ENCODE measurements at places on chromosomes 11 and 22.

DNA sequence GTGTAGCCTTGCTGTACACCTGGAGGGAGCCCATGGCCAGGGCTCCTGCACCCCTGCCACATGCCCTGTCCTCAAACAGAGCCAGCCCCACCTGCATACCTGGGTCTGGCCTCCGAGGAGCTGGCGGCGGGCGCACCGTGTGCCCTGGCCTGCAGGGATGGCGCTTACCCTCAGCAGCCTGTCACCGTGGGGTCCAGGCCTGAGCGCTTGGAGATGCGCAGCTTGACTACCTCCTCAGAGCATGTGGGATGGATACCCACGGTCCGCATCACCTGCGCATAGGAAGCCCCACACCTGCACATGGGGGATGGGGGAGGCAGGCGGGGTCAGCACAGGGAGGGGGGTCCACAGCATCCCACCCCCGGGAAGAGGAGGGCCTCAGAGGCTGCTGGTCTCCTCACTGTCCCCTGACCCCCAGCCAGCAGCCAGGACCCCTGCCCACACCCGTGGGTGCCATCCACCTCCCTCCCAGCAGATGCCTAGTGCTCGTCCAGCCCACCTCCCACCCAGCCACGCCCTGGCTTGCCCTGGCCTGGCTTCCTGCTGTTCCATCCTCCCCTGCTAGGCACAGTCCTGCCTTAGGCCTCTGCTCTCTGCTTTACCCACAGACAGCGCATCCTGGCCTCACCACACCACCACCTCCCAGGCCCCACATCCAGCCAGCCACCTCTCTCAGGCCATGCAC is 22.4 kb upstream of the GNB1L start:
- no peak for DNase-seq

DNA sequence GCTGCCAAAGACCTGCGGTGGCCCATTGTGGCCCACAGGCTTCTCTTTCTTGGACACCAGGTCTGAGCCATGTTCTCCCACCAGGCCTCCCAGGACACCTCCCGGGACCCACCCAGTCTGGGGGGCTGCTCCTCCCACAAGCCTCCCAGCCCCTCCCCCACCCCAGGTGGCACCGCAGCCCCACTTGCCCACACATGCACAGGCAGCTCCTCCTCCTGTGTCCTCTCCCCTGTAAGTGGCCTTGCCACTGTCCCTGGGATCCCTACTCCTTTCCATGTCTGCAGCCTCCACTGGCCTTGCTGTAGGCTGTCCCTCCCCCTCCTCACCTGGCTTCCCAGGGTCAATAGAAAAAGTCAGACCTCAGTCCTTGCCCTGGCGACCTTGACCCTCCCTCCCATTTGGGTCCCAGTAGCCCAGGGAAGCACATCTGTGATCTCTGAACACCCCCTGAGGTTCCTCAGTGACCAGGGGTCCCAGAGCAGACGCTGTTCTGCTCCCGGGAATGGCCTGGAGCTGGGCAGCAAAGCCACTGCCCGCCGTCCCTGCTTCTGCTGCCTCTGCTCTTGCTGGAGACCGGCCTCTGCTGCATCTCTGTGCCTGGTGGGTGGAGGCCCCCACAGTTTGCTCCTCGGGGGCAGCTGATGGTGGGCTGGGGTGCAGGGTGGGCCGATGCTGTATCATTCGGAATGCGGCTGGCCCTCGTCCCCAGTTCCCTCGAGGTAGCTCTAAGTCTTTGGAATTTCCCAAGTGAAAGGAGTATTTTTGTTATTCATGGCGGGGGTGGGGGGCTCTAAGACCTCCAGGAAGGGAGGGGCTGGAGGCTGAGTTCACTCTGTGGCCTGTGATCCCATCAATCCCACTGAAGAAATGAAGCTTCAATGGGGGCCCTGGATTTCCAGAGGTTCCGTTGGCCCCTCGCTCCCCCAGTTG is 43.6 kb downstream of the ARHGAP8 start:
- no peak for DNase-seq

DNA sequence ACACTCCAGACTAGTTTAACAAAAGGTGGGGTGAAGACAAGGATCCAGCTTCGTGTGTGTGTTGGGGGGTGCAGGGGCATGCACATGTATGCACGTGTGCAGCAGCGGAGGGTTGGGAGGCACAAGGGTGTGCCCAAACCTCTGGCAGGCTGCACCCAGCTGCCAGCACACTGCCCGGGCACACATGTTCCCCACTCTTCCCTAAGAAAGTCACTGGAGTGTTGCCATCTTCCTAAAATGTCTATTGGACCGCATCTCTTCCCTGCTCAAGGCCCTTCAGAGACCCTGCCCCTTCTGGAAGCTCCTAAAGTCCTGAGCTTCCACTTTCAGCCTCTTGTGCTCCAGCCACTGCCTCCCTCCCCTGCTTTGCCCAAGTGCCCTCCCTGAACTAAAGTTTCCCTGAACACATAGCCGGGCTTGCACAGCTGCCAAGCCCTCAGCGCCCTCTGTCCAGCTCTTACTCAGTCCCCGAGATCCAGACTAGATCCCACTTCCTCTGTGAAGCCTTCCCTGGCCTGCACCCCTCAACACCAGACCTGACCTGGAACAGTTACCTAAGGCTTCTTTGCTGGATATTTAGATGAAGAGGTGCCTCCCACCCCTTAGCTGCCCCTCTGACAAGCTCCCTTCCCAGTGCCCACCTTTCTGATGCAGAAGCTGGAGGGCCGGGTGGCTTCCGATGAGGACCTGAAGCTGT is 6.0 kb downstream of the CFL1 start:
- no peak for DNase-seq

GRCh38 chr11:29606330-29607031 is 410.3 kb downstream of the KCNA4 start:
- no peak for DNase-seq

GRCh38 chr11:17423533-17424310 is 35.3 kb upstream of the KCNJ11 start:
- peak; percentile 10 for DNase-seq

DNA sequence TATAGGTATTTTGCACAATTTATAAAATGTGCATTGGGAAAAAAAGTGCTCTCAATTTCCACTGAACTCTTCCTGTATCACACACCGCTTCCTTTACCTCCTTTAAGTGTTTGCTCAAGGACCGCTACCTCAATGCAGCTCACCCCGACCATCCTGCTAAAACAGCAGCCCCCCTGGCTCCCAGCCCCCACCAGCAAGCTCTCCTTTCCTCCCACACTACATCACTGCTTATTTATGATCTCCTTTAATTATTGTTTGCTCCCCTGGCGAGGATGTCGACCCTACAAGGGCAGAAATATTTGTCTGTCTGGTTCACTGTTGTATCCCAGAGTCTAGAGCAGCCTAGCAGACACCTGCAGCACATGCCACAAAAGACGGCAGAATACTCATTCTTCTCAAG is 10.0 kb downstream of the SHANK2 start:
- DNase-seq: no peak

DNA sequence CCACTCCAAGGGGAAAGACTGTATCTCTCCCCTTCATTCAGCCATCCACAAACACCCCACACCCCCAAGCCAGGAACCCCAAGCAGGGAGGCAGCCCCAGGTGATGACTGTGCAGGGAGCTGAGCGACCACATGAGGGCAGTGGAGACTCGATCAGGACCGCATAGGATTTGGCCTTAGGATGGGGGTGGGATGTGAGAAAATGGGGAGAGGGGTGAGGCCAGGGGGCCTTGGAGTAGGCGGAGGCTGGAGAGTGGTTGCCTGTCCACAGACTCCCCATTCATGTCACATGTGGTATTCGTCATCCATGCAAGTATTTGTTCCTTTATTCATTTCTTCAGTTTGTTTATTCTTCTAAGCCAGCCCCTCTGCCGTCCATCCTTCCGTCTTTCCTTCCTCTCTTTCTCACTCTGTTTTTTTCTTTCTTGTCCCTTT is 2.7 kb upstream of the RHOD start:
- peak; percentile 52 for DNase-seq

GRCh38 chr11:131904756-131905155 is 534.3 kb downstream of the NTM start:
- no peak for DNase-seq

GRCh38 chr11:69650081-69650831 is 9.3 kb downstream of the CCND1 start:
- no peak for DNase-seq

GRCh38 chr11:87022254-87022653 is 15.5 kb upstream of the TMEM135 start:
- no peak for DNase-seq

- DNase-seq: peak; percentile 60
Observed at GRCh38 chr11:118240999-118241763, 11.0 kb downstream of the MPZL3 start.

DNA sequence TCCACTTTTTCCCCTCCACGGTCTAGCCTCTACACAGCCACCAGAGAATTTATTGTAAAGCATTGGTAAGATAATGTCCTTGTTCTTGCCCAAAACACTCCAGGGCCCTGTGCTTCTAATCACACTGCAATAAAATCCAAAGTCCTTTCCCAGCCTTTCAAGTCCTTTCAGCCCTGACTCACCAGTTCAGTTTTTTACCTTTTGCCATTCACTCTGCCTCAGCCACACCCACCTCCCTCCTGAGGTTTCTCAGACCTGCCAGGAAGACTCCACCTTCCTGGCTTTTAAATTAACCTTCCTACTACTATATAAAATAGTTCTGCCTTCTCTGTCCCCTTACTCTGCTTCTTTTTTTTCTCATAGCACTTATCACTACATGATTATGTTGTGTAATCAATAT is 91.0 kb upstream of the ARHGAP32 start:
- DNase-seq: no peak

DNA sequence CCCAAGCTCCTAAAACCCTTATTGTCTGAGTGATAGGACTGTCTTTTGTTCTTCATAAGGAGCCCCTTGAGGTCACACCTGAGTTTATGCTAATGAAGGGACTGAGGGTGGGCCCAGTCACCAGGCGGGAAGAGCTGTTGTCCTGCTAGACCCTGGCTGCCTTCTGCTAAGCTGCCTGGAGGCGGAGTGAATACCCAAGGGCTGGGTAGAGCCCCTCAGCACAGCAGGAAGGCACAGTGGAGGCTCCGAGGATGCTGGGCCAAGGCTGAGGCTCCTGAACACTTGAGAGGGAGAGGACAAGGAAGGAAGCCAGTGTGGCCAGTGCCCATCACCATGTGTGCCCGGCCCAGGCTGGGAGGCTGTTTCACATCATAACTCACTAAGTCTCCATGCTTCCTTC is 4.8 kb upstream of the PHF21B start:
- no peak for DNase-seq

- DNase-seq: no peak
Observed at GRCh38 chr11:117071344-117071787, 26.9 kb downstream of the SIK3 start.

GRCh38 chr11:34226210-34226609 is 120.8 kb downstream of the NAT10 start:
- DNase-seq: no peak

DNA sequence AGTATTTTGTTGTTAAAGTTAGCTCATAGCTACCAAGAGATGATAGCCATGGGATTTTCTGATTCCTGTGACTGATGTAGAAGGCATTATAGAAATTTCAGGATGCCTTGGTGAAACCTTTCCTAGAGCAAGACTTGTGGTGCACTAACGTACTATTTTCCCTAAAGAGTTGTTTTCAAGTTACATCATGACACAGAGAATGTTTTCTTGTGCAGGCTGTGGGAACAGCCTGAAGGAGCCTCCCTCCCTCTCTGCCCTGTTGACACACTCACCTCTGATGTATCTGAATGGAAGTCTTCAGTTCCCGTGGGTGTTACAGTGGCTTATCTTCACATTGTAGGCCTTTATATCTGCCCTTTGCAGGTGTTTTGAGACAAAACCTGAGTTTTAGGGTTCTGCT is 121.6 kb downstream of the LDLRAD3 start:
- DNase-seq: no peak

DNA sequence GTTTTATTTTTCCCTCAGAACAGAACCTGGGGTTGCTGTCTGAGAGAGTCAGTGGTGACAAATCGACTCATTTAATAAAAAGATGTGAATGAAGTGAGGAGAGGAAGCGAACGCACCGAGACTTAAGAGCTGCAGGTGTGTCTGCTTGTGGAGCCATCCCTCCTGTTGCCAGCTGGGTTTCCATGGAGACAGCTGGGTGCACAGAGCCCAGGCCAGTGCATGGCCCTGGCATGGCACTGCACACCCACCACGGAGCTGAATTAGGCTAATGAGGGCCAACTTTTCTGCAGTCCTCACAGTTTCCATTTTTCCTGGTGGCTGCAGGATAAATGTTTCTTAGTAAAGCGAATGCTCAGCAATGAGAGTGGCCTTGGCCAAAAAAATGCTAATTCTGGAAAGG is 750.2 kb downstream of the OPCML start:
- no peak for DNase-seq
